ENCODE measurements at places on chromosomes 5 and 9. TPM values are rescaled to one million over a fixed set of nuclear protein-coding genes. Genes with fewer than 3 reads are reported as not detected.

The SLC4A9 gene
- 0.21 TPM for total RNA-seq

The ALDOB gene
- not detected for total RNA-seq

The TEK gene
- under 0.01 TPM for total RNA-seq

The MCTP1 gene
- total RNA-seq = 19.4 TPM

The C5orf47 gene
- not detected for total RNA-seq

The NPR3 gene
- total RNA-seq = 2.9 TPM

The SLC27A6 gene
- 0.96 TPM for total RNA-seq

The CTSV gene
- total RNA-seq = 36.9 TPM

The RNF183 gene
- total RNA-seq = 1.9 TPM

The CNTFR gene
- not detected for total RNA-seq

The FAM120A gene
- total RNA-seq = 95.3 TPM

The SLC34A3 gene
- not detected for total RNA-seq

The GFPT2 gene
- total RNA-seq = 0.48 TPM

The EGFLAM gene
- total RNA-seq = not detected
